ENCODE measurements at places on chromosomes 3 and 15.

GRCh38 chr15:34628577-34629152, 45.2 kb upstream of the GOLGA8B start:
- DNase-seq, result no peak

- no peak for DNase-seq
Measured at GRCh38 chr15:63234451-63234870, 42.9 kb upstream of the APH1B start.

DNA sequence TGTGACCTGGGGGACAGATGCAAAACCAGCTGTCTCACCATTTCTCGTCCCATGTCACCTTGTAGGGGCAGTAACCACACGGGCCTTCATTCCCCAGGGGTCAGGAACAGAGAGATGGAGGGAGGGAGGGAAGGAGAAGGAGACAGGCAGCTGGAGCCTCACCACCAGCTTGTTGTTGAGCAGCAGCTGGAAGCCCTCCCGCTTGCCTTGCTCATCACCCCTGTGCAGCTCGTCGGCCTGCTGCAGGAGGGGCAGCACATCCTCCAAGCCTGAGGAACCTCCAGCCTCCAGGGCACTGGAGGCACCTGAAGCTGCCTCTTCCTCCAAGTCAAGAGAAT, 10.3 kb downstream of the RMDN3 start:
- no peak for DNase-seq

DNA sequence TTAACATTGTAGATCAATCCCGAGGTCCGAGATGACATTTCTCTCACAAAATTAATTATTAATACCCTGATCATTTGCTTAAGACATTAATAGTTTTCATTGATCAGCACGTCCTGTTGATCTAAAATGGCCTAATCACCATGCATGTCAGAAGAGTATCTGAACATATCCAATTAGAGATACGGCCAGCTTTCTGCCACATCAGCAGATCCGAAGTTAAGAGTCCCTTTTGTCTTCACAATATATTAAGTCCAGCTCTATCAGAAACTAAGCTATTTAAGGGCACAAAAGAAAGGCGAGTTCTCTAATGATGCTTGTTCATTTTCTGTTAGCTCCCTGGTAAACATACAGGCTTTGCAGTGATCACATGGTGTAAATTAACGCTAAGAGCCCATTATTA, 470.3 kb downstream of the CNTN4 start:
- no peak for DNase-seq

DNA sequence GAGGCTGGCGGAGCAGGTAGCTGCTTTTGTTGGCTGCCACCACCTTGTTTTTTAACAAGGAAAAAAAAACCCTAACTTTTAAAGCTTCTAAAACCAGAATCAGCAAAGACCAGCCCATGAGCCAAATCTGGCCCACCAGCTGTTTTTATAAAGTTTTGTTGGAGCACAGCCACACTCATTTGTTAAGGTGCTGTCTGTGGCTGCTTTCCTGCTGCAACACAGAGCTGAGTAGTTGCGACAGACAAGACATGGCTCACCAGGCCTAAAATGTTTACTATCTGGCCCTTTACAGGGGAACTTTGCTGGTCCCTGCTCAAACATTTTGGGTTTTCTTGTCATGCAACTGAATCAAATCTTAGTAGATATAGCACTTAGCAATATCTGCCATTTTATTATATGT, 18.9 kb downstream of the EFCAB12 start:
- DNase-seq, result no peak

- no peak for DNase-seq
Measured at GRCh38 chr15:44286814-44287452, 1.6 kb upstream of the GOLM2 start.

- no peak for DNase-seq
Measured at GRCh38 chr3:14803101-14803980, 15.4 kb upstream of the FGD5 start.

DNA sequence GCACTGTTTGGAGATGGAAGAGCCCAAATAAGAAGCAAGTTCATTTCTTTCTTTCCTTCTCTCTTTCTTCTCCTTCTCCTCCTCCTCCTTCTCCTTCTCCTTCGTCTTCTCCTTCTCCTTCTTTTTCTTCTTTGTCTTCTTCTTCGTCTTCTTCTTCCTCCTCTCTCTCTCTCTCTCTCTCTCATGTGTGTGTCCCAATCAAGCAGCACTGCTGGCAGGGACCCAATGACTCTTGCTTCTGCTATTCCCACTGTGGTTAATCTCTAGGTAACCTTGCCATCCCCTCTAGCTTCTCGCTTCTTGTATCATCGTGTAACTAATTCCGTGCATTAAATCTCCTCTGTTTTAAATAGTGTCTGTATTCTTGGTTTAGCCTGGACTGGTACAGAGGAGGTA, 26.1 kb upstream of the ZNF280D start:
- DNase-seq, result no peak

DNA sequence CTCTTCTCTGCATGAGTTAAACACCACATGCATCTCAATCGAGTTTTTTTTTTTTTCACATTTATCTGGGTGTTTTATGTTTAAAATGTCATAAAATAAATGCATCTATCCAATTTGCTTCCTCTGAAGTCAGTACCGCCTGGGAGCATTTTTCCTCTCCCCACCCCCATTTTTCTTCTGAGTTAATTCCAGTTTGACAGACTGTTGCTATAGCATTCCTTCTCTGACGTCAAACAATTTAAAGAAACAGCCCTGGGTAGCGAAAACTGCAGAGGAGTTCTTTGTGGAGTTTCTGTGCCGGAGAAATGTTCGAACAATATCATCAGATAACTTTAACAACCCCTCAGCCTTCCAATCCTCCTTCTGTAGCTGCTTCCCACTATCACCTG, 900 bp upstream of the GNB4 start:
- no peak for DNase-seq

GRCh38 chr3:155446366-155446765, 152.9 kb upstream of the STRIT1 start:
- DNase-seq, result no peak

DNA sequence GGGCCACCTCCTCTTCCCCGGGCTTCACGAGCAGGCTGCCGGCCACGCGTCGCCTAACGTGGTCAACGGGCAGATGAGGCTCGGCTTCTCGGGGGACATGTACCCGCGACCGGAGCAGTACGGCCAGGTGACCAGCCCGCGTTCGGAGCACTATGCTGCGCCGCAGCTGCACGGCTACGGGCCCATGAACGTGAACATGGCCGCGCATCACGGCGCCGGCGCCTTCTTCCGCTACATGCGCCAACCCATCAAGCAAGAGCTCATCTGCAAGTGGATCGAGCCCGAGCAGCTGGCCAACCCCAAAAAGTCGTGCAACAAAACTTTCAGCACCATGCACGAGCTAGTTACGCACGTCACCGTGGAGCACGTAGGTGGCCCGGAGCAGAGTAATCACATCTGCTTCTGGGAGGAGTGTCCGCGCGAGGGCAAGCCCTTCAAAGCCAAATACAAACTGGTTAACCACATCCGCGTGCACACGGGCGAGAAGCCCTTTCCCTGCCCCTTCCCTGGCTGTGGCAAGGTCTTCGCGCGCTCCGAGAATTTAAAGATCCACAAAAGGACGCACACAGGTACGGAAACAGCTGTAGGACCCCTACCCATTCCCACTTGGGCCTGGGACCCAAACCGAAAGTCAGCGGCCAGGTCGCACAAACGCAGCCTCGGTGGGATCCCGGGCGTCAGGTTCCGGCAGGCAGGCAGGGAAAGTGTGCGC, 1.5 kb downstream of the ZIC1 start:
- DNase-seq, result no peak

DNA sequence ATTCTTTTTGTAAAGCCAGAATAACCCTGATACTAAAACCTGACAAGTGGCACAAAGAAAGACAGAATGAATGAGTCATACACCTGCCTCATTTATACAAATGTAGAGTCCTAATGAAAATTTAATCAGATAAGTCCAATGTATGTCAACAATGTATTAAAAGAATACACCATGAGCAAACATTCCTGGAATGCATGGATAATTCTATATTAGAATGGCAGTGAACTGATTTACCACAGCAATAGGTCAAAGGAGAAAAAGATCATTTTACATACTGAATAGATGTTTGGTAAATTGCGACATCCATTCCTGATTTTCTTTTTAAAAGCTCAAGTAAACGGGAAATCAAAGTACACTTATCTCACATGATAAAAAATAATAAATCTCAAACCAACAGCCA, 11.2 kb upstream of the LOXL1 start:
- no peak for DNase-seq

- DNase-seq, result no peak
Measured at GRCh38 chr3:9012521-9012920, 49.2 kb upstream of the RAD18 start.

- DNase-seq, result no peak
Measured at GRCh38 chr3:14989943-14990779, 42.8 kb downstream of the NR2C2 start.

- DNase-seq, result no peak
Measured at GRCh38 chr3:155323063-155323666, 29.7 kb upstream of the STRIT1 start.

DNA sequence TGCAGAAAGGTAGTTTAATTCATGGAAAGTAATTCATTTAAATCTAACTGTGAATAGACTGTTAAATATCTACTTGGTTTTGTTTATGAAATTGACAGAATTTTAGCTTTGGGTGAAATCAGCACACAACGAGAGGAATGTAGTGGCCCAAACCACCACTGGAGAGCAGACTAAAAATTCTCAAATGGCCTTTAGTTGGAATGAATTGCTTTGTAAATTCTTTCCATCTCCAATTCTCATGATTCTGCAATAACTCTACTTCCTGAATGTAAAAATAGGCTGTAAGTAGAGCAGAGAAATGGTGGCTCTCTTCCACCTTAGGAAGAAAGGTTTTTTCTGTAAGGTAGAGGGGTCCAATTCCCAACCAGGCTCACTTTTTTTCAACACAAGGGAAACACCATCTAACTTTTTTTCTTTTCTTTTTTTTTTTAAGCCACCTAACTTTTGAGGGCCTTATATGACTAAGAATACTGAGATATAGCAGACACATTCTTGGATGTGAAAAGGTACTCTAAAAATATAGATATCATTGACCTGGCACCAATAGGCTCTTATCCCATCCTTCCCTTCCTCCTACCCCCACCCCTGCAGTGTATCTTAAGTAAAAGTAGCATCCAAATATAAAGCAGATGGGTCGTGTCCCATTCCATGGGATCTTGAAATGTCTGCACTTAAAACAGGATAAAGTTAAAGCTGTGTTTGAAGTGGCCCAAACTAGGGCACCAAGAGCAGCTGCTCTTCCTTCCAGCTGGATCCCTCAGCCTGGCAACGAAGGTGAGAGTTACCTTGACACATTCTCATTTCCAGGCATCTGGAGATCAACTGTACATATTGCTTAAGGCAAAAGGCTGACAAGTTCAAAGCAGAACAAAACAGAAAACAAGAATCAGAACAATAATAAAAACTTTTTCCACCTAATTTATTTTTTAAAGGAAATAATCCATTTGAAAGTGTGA, 194.1 kb downstream of the TPRG1 start:
- no peak for DNase-seq

DNA sequence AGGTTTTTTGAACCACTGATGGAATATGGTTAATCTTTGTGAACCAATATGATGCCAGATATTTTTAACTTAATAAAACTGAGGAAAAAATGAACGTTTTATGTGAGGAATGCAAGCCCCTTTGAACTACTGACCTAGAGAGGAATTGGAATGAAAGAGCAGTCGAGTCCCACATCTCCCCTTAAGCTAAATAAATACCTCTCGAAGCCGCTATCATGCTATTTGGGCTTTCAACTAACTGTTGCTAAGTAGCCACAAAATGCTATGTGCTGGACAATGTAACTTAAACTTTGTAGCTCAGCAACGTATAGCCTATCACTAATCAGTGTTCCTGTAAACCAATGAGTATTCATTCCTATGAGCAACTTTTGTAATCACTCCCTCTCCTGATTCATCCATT, 1037.2 kb downstream of the SQOR start:
- DNase-seq, result no peak

GRCh38 chr15:75920079-75920478, 16.4 kb downstream of the FBXO22 start:
- DNase-seq, result no peak

- DNase-seq, result no peak
Measured at GRCh38 chr15:37888356-37888755, 46.1 kb upstream of the TMCO5A start.

- no peak for DNase-seq
Measured at GRCh38 chr3:55797084-55797483, 310.0 kb upstream of the WNT5A start.

GRCh38 chr15:82136120-82136519, 90.3 kb upstream of the MEX3B start:
- DNase-seq, result no peak

GRCh38 chr15:53665930-53666329, 93.5 kb downstream of the WDR72 start:
- DNase-seq, result no peak

DNA sequence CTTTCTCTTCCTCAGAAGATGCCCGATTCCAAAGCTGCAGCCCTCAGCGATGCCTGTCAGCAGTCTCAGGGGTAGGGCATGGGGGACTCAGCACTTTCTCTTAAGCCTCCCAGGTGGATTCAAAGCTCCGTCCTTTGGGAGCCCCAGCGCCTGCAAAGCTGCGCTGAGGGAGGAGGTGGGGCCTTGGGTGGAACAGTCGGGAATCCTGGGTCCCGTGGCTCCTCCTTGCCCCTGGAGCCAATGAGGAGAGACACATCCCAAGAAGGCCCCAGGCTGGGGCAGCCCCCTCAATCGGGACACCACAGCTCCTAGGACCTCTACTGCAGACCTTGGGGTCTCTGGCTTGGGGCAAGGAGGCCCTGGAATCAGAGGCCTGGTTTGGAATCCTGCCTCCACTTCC, 227.5 kb upstream of the IGF1R start:
- DNase-seq, result no peak

DNA sequence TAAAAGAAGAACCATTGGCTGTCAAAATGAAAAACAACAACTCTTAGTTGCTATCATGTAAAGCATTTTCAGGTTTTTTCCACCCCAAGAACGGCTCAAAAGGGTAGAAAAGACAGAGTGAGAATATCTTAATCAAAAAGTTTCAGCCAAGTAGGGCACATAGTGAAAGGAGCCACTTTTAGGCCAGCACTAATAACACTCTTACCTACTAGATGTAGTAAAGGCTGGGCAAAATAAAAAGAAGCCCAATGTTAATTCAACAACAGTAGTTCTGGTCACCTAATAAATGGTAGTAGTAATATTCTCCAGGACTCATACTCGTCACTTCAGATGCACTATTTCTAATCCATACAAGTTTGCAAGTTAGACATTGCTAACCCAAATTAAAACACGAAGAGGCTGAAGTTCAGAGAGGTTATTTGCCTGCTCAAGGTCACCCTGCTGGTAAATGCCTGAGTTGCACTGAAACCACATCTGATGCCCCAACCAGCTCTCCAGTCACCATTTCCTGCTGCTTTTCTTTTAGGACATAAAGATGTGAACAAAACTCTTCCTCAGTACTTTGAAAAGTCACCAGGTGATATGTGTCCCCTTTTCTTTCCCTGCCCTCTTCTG, 7.5 kb downstream of the GOLIM4 start:
- DNase-seq, result no peak

DNA sequence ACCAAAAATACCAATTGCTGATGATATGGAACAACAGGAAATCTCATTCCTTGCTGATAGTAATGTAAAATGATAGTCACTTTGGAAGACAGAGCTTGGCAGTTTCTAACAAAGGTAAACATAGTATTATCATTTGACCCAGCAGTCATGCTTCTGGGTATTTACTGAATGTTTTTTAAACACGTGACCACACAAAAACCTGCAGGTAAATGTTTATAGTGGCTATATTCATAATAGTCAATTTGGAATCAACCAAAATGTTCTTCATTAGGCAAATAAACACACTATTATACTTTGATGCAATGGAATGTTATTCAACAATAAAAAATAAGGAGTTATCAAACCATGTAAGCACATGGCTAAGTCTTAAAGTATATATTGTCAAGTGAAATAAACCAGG, 24.1 kb upstream of the GOLGA8A start:
- DNase-seq, result no peak

- DNase-seq, result no peak
Measured at GRCh38 chr3:20574746-20575145, 388.7 kb upstream of the SGO1 start.
